ENCODE measurements at places on chromosomes 13 and 19. TPM values are rescaled to one million over a fixed set of nuclear protein-coding genes. Genes with fewer than 3 reads are reported as not detected.

DNA sequence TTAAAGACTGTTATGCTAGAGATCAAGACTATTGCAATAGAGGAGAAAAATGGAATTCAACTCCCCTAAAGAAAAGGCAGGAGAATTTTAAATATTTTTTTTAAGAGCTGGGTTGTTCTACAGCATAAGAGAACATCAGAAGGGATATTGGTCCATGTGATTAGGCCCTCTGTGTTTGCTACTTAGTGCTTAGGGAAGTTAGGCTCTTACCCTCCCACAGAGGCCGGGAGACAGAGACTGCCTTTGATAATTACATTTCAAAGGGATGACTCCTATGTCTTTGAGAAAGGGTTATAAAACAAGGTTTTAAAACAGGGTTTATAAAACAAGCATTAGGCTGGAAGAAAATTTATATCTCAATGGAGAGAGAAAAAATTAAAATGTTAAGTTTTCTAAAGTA is 1248.1 kb upstream of the PCDH20 start:
- DNase-seq, result no peak

DNA sequence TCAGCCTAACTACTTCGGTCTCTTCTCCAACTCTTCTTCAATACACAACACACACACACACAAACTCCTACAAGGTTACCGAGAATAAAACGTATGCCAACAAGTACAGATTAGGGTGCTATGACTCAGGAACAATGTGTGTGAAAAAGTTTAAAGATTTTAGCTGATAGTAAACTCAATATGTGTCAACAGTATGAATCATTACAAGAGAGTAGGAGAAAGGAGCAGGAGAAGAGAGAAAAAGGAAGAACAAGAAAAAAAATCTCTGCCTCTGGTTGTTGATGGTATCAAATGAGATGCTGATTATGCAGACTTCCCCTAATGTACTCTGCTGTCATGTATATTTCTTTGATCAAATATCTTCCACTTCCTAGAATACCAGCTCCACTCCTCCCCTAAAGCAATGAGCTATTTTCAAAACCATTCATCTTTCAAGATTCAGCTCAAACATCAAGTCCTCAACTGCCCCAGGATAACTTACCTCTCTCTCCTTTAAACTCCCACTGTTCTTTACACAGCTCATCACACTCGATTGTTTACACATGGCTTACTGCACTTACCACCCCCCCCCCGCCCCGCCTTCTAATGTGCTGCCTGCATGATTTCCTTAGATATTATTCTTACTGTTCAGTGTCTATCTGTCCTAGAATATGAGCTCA is 95.6 kb downstream of the FAM216B start:
- no peak for DNase-seq

- no peak for DNase-seq
Measured at GRCh38 chr13:69178000-69178399, 929.6 kb upstream of the ATXN8OS start.

- no peak for DNase-seq
Measured at GRCh38 chr19:3653865-3654513, 27.4 kb upstream of the CACTIN start.

GRCh38 chr13:38954291-38954690 is 36.3 kb downstream of the STOML3 start:
- no peak for DNase-seq

The EDDM13 gene
- total RNA-seq, result not detected

DNA sequence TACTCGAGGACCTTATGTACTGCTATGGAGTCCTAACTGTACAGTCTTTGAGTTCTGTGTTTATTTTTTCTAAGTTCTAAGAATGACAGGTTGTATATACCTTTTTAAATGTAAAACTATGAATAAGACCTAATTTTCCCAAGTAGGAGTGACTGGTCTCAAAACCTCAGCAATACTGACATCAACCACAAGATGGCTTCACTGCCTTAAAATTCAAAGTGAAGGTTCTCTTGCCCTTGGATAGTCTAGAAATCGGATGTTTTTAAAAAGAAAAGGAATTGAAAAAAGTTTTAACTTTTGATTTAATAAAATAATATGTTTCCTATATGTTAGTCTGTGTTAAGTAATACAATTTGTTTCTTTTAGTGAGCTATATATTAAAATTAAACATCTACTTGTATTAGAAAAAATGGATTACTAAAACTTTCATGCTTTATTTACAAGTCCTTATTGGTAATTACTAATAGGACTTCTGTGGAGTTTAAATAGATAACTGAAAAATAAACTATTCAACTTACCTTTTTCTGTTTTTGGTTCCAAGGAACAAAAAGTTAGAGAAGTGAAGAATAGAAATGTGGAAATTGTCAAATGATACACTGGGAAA is 52.0 kb downstream of the TDRD3 start:
- DNase-seq, result no peak

GRCh38 chr13:99045396-99045795 is 67.5 kb upstream of the DOCK9 start:
- no peak for DNase-seq

The ZNF580 gene
- 59.4 TPM for total RNA-seq

DNA sequence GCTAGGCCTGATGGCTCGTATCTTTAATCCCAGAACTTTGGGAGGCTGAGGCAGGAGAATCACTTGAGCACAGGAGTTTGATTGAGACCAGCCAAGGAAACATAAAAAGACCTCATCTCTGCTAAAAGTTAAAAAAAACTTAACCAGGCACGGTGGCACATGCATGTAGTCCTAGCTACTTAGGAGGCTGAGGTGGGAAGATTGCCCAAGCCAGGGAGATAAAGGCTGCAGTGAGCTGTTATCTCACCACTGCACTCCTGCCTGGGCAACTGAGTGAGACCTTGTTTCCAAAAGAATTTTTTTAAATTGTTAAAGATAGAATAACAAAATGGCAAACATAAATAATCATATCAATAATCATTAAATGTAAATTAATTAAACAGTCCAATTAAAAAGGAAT is 365.8 kb downstream of the MTUS2 start:
- DNase-seq, result no peak

The SYCN gene
- not detected for total RNA-seq

The LAIR1 gene
- total RNA-seq, result 7.0 TPM

GRCh38 chr13:51502153-51502651 is 49.4 kb upstream of the INTS6 start:
- no peak for DNase-seq

DNA sequence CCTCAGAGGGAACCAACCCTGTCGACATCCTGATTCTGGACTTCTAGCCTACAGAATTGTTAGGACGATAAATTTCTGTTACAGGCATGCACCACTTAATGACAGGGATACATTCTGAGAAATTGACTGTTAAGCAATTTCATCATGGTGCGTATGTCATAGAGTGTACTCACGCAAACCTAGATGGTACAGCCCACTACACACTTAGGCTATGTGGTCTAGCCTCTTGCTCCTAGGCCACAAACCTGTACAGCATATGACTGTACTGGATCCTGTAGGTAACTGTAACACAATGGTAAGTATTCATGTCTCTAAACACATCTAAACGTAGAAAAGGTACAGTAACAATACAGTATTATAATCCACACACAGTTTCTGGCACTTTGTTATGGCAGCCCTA is 13.3 kb downstream of the USP12 start:
- no peak for DNase-seq

DNA sequence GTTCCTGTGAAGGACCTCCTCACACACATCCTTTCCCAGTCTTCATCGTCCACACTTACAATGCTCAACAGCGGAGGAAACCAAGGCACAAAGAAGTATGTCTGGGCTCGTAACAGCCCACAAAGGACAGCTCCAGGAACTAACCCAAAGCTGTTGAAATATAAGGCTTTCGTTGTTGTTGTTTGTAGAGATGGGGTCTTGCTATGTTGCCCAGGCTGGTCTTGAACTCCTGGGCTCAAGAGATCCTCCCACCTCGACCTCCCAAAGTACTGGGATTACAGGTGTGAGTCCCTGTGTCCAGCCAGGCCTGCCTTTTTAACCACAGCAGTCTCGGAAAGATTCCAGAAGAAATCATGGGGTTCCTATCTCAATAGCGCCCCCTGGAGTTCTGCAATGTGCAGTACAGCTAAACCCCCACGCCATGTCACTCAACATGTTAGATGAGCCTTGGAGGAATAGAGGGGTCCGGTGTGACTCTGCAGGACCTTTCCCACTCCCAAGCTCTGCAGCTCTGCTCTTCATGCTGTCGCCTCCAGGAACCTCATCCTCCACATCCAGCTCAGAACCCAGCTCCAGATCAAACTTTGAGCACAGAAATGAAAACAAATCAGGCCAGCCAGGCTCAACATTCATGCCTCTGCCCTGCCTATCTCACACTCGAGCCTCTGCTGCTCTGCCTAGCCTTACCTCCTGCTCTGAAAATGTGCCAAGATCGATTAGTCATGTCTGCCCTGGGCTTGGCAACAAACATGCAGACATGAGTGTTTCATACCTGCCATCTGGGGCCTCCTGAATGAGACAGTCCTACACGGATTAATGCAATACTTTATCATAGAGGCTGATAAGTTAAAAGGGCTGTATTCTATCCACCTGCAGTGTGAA is 7.5 kb downstream of the PLA2G4C start:
- DNase-seq, result no peak

DNA sequence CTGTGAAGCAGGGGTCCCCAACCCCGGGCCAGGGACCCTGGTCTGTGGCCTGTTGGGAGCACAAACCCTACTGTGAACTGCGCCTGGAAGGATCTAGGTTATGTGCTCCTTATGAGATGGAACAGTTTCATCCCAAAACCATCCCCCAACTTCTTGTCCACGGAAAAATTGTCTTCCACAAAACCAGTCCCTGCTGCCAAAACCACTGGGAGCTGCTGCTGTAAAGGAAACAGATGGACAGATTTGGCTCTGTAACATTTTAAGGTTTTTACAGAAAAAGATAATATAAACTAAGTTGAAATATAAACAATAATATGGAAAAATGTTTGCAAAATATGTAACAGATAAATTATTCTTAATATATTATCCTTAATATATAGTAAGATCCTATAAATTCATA is 73.7 kb downstream of the COG6 start:
- no peak for DNase-seq

The NUP62 gene
- total RNA-seq, result 18.7 TPM

DNA sequence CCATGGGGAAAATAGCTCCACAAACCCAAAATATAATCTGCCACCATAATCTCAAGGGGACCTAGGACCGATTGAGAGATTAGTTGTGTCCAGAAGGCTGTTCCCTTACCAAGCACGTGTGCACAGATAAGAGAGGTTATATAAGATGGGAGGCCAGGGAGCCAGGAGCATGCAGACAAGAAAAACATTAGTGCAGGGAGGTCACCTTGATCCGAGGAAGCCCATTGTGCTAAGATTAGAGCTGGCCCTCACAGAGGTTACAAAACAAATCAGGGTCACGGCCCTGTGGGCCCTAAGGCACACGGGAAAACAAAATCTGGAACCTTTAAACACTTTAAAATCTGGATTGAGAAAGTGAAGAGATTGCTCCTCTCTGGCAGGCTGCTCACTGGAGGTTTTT is 37.7 kb downstream of the RGCC start:
- no peak for DNase-seq

The PPP1R13L gene
- 16.7 TPM for total RNA-seq

The CCDC61 gene
- total RNA-seq, result 13.3 TPM

DNA sequence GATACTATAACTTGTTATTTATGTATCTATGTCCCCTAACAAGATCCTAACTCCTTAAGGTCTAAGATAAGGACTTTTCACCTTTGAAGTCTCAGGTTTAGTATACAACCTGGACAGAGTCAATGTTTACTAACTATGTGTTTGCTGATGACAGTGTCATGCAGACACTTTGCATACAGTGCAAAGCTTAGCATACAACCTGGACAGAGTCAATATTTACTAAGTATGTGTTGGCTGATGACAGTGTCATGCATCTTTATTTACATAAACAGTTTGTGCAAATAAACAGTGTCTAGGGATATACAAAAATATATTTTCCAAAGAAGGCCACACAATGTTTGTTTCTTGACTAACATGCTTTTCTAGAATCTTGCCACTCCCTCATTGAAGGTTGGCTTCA is 34.7 kb downstream of the DCT start:
- DNase-seq, result no peak

- DNase-seq, result no peak
Measured at GRCh38 chr19:39126312-39127187, 964 bp downstream of the PAK4 start.

DNA sequence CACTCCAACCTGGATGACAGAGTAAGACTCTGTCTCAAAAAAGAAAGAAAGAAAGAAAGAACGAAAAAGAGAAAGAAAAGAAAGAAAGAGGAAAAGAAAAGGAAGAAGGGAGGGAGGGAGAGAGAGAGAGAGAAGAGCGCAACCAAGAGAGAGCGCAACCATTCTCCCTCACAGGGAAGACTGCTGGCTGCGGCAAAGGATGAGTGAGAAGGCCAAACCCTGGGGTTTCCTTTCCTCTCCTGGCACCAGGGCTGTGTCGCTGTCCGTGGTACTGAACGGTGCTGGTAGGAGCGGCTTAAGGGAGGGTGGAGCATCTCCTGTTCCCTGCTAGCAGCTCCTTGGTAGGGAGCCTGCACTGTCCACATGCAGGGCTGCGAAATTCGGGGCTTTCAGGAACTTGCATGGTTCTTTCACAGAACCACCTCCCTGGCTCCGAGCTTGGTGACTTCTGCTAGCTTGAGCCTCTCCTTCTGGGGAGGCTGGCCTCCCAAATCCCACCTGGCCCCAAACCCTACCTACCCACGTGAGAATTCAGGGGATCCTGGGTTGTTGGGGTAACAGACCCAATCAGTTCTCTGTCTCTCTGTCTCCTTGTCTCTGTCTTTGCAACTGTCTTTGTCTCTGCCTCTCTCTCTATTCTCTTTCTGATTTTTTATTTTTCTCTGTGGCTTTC is 51.1 kb upstream of the ZNRF4 start:
- peak; percentile 89 for DNase-seq
